ENCODE measurements at places on chromosomes 7 and 10. TPM values are rescaled to one million over a fixed set of nuclear protein-coding genes. Genes with fewer than 3 reads are reported as not detected.
A peak's percentile ranks its signal among the peaks of the same experiment; 100 is the strongest.

DNA sequence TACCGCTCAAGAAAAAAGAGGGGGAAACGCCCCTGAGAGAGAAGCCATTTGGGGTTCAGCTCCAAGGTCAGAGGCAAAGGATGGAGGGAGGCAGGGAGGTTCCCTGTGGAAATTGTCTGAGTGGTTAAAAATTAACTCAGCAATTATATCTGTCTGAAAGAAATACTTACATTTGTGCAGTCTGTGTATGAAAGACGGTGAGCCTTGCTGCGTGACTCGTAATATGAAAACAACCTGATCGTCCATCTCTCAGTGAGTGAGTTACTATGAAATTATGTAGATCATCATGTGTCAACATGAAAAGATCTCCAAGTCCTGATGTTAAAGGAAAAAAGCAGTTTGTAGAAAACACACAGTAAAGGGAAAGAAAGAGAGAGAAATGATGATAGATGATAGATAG lies 67.2 kb upstream of the FAM204A start:
- H3K27ac ChIP-seq, result no peak overlapping the region
- no peaks in the 10 kb centered on the region for H3K4me1 ChIP-seq
- no peak overlapping the region for H3K4me3 ChIP-seq
- no peaks in the 10 kb centered on the region for H3K36me3 ChIP-seq
- no peaks in the 10 kb centered on the region for H3K27me3 ChIP-seq

GRCh38 chr10:77034240-77034639 lies 603.4 kb downstream of the KCNMA1 start:
- H3K27me3 ChIP-seq, result no peaks in the 10 kb centered on the region
- no peak overlapping the region for H3K4me3 ChIP-seq
- no peak overlapping the region for H3K27ac ChIP-seq
- DNase-seq, result no peak
- H3K36me3 ChIP-seq, result no peaks in the 10 kb centered on the region

GRCh38 chr10:3471927-3472286 lies 299.3 kb upstream of the PITRM1 start:
- peak overlapping the region; percentile 44 for H3K4me3 ChIP-seq
- H3K4me1 ChIP-seq, result peaks cover 70% of the 10 kb centered on the region
- H3K36me3 ChIP-seq, result no peaks in the 10 kb centered on the region
- peak overlapping the region; percentile 83 for H3K27ac ChIP-seq
- no peak for DNase-seq

GRCh38 chr10:31319602-31320549 lies 860 bp downstream of the ZEB1 start:
- peak overlapping the region; percentile 99 for H3K4me3 ChIP-seq
- peak overlapping the region; percentile 97 for H3K27ac ChIP-seq
- no peak for DNase-seq

- no peak overlapping the region for H3K4me3 ChIP-seq
- peaks cover 63% of the 10 kb centered on the region for H3K4me1 ChIP-seq
- no peaks in the 10 kb centered on the region for H3K27me3 ChIP-seq
- peak overlapping the region; percentile 94 for H3K27ac ChIP-seq
Measured at GRCh38 chr10:102815790-102816549, 21.2 kb downstream of the CYP17A1 start.

The ZNF438 gene
- total RNA-seq, result 11.5 TPM
